BJ (cell line): ENCODE measurements at places on chromosomes 7 and 10. TPM values are rescaled to one million over a fixed set of nuclear protein-coding genes. Genes with fewer than 3 reads are reported as not detected.

The SGCE gene
- 64.0 and 110 TPM in 2 replicates for polyA plus RNA-seq

The PRLHR gene
- not detected in 2 replicates for polyA plus RNA-seq

The HMX2 gene
- polyA plus RNA-seq, result not detected in 2 replicates

The SLC18A3 gene
- polyA plus RNA-seq, result not detected in 2 replicates

The RARRES2 gene
- polyA plus RNA-seq, result 6.3 and 7.2 TPM in 2 replicates

The SEC61G gene
- 91.4 and 236 TPM in 2 replicates for polyA plus RNA-seq
